ENCODE measurements at places on chromosomes 13 and 19.

DNA sequence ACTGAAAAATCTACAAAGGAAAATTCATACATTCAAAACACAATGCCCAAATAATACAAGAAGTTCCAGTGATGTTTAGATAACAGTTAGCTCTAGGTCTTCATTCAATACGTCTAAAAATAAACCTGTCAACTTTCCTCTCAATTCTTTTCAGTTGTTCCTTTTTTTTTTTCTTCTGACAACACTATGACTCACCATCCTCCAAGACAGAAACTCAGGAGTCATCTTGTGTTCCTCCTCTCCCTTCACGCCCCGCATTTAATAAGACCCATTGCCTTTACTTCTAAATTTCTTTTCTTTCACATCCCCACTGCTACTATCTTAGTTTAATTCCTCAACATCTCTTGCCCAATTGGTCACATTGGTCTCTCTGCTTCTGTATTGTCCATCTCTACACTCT is 759.9 kb downstream of the GPC5 start:
- DNase-seq = no peak

- no peak for DNase-seq
Observed at GRCh38 chr19:43229315-43229714, 23.9 kb upstream of the PSG4 start.

- peak; percentile 28 for DNase-seq
Observed at GRCh38 chr13:61275736-61276135, 139.9 kb downstream of the PCDH20 start.

- DNase-seq = no peak
Observed at GRCh38 chr13:48602296-48603016, 51.3 kb upstream of the CYSLTR2 start.

- peak; percentile 59 for DNase-seq
Observed at GRCh38 chr13:75357576-75358289, 124.2 kb downstream of the TBC1D4 start.

DNA sequence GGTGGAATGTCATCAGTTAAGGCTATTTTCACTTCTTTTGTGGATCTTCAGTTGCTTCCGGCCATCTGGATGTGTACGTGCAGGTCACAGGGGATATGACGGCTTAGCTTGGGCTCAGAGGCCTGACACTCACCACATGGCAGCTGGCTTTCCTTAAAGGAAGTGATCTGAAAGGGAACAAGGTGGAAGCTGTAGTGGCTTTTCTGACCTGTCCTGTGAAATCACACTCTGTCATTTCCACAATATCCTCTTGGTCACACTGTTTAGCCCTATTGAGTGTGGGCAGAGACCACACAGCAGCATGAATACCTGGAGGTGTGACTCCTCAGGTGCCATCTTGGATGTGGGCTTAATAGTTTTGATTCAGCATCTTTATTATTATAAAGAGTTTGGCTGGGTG is 4.5 kb upstream of the BAX start:
- DNase-seq = no peak

GRCh38 chr13:103757361-103757760 is 691.1 kb upstream of the SLC10A2 start:
- DNase-seq = no peak

- DNase-seq = no peak
Observed at GRCh38 chr13:106678646-106679418, 110.9 kb upstream of the ARGLU1 start.

GRCh38 chr13:112972867-112973576 is 4.0 kb downstream of the MCF2L start:
- no peak for DNase-seq

- DNase-seq = no peak
Observed at GRCh38 chr13:31896427-31896826, 135.1 kb upstream of the FRY start.
